Fibroblast of skin of abdomen (primary cell): ENCODE measurements at places on chromosomes 13 and 19.

DNA sequence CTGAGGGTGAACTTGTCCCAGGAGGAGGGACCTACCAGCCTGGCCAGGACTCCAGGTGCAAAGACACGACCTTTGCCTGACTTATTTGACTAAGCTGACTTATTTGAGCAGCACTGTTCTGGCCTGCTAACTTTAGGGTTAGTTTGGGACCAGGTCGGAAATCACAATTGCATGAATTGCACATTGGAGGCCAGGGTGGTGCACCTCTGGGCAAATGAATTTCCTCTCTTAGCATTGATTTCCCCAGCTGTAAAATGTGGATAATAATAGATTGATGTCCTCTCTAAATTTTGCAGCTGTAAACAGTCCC is 1.4 kb upstream of the BST2 start:
- no peak for DNase-seq

- DNase-seq, result no peak
Observed at GRCh38 chr13:21322988-21323387, 136.1 kb downstream of the ZDHHC20 start.

DNA sequence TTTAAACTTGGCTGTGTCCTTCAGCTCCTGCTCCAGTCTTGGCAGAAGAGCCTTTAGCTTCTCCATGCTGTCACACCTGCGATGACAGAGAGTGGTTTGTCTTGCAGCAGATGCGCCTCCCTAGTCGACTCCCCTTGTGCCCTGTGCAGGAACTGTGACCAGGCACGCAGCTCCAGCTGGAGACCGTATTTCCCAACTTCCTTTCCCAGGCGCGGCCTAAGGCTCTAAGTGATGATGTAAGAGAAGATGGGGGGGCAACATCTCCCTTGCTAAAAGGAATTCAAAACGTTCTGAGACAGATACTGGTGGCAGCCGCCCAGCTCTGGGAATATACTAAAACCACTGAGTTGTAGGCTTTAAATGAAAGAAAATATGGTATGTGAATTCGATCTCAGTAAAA is 16.3 kb downstream of the DCUN1D2 start:
- DNase-seq, result peak; percentile 66

DNA sequence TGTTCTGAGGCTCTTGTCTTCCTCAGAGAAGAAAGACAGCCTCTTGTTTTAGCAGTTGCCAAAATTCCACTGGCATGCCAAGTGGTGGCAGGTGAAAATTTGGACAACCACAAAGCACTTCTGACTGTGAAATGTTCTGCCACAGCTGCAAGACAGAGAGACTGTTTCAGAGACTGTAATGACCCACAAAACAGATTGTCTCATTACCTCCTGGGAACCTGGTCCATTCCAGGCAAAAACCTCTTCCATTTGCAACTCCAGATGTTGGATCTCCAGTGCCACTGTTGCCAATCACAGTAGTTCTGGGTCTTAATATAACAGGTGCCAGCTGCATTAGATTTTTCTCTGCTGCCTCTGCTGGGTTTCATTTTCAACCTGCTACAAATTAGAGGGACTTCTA is 911.5 kb downstream of the UQCRFS1 start:
- no peak for DNase-seq

DNA sequence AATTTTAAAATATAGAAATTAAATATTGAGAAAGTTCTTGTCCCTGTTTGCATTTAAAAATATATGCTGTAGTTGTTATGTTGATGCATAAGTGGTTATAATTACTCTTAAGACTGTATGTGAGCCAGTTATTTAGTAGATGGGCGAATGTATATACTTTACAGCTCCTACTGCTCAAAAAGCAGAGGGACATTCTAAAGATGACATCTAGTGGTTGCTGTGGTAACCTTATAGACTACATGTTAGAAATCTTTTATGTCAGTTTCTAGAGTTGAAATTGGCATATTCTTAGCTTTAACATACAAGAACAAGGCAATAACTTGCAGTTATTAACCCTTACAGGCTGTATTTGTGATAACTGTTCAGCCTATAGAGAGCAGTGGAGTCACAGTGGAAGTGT is 160.5 kb downstream of the OLFM4 start:
- DNase-seq, result no peak

- DNase-seq, result no peak
Observed at GRCh38 chr13:34619326-34619725, 322.7 kb upstream of the NBEA start.

DNA sequence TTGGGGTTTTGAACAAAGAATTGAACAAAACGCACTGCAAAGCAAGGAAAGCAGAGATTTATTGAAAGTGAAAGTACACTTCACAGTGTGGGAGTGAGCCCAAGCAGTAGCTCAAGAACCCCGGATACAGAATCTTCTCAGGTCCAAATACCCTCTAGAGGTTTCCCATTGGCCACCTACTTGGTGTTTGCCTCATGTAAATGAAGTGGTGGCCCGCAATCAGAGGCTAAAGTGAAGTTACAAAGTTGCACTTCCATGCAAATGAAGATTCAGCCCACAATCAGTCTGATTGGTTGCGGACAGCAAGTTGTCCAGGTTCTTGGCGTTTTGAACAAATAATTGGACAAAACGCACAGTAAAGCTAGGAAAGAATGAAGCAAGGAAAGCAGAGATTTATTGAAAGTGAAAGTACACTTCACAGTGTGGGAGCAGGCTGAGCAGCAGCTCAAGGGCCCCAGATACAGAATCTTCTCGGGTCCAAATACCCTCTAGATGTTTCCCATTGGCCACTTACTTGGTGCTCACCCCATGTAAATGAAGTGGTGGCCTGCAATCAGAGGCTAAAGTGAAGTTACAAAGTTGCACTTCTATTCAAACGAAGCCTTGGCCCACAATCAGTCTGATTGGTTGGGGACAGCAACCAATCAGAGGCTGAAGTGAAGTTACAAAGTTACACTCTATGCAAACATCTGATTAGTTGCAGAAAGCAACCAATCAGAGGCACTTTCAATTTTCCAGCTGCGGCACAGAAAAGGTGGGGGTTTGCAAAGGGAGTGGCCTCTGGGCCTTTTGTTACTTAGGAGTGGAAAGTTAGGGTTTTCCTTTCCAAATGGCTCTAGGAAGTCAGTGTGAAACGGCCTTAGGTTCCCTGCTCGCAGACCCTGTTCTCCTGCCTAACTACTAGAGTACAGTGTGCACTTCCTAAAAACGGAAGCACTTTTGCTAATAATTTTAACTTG is 4.8 kb upstream of the TM9SF2 start:
- DNase-seq, result peak; percentile 67

GRCh38 chr13:51235756-51236490 is 13.7 kb downstream of the FAM124A start:
- DNase-seq, result no peak

DNA sequence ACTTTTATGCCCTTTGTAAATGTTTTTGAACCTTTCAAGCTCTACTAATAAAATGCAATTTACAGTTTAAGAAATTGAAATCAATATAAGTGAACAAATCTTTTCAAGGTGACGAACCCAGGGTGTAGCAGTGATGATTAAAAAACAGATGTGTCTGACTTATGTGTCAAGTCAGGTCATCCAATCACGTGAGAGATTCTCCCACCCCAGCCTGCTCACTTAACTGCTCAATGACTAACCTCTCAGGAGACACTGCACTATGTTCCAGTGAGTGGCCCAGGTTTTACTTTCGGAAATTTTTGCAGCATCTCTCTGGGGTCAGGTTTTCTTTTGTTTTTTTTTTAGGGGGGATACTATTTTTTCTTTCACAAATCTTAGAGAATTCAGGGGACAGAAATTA is 60.7 kb downstream of the ZNF429 start:
- no peak for DNase-seq

- no peak for DNase-seq
Observed at GRCh38 chr13:73073050-73073449, 14.2 kb downstream of the KLF5 start.

DNA sequence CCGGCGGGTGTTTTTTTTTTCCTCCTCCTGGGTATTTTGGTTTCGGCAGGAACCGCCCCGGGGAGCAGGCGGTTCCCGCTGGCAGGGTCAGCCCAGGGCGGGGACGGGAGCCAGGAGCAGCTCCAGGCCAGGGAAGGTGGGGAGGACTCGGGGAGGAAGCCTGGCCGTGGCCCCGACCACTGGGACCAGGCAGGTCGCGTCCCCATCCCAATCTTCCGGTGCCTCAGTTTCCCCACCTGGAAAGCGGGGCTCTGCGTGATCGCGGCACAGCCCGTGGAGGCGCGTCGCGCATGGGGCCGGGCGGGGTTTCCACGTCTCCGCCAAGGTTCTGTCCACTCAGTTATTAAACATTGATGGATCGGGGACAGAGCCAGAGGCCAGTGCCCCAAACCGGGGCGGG is 34.8 kb downstream of the IL12RB1 start:
- no peak for DNase-seq

DNA sequence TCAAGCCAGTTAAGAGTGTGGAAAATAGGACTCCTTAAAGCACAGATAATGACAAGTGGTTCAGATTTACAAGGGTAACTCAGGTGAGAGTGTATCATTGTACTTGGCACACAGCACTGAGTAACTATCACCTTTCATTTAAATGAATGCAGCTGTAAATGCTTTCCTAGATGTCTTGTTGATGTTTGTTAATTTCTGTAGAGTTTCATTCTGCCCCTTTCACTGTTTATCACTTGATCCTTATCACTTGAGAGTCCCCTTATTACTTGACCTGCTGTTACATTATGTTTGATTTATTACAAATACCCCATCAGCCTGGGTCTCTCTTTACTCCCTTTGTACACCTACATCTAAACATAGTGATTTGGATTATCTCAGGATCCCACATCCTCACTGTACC is 38.1 kb upstream of the ZNF527 start:
- no peak for DNase-seq

DNA sequence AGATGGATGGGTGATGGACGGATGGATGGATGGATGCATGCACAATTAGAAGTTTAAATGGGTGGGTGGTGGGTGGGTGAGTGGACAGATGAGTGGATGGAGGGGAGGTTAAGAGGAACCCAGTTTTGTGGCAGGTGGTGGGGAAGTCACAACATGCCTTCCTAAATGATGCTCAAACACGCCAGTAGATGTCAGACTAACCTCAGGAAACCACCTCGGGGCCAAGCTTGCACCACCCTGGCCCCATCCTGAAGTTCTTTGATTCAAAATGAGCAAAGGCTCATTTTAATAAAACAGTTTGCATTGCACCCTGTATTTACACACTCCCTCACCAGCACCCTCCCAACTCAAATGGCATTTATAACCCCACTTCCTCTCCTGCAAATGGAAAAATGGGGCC is 91.4 kb upstream of the CACNA1A start:
- DNase-seq, result peak; percentile 66

DNA sequence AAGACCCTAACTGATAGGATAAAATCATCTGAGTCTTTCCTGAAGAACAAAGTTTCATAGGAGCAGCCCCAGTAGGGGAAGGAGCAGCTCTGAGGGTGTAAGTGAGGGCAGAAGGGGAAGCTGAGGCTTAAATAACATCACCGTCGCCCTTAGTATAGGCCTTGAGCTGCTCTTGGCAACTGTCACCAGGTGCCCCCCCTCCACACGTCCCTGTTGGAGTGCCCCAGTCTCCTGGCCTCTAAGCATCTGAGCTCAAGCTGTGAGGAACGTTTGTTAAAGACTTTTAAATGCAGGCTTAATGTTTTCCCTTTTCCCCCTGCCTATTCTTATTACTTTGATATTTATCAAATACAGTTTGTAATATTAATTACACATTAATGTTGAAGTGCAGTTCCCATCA is 170.6 kb downstream of the ZIC5 start:
- no peak for DNase-seq

DNA sequence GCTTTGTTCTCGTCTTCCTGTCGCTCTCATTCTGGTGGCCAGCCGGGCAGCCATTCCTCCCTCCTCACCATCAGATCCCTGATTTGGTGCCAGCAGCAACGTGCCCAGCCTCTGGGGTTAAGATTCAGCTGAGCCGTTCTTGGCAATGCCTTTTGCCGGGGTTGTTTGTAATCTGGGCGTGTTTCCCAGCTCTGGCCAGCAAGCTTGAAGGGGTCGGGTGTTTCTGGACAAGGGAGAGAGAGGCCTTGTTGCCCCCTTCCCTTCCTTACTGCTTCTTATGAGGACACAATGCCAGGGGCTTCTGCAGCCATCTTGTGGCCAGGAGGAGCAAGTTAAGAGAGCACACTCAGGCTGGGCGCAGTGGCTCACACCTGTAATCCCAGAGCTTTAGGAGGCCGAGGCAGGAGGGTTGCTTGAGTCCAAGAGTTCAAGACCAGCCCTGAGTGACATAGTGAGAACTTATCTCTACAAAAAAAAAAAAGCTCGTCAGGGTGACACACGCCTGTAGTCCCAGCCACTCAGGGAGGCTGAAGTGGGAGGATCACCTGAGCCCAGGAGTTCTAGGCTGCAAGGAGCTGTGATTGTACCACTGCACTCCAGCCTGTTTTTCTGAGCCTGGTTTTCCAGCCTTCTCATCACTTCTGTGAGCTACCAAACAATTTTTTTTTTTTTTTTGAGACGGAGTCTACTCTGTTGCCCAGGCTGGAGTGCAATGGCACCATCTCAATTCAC is 10.7 kb upstream of the CRTC1 start:
- peak; percentile 31 for DNase-seq

DNA sequence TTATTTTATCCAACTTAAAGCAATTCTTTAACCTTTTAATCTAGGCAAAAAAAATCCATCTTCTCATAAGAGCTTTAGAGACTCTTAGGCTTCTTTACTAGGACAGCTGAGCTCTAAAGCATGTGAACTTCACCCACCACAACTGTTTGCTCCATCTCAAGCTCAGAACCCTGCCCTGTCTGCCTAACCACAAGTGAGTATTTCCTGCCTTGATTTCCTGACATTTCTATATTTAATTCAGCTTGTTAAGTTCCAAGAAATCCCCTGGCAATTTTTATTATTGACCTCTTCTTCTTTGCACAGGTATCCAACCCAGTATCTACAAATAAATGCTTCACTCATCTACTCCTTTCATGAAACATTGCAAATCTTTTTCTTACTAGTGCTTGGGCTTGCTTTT is 21.1 kb upstream of the CEACAM21 start:
- DNase-seq, result no peak

- DNase-seq, result peak; percentile 84
Observed at GRCh38 chr13:109345433-109345941, 440.9 kb downstream of the IRS2 start.

DNA sequence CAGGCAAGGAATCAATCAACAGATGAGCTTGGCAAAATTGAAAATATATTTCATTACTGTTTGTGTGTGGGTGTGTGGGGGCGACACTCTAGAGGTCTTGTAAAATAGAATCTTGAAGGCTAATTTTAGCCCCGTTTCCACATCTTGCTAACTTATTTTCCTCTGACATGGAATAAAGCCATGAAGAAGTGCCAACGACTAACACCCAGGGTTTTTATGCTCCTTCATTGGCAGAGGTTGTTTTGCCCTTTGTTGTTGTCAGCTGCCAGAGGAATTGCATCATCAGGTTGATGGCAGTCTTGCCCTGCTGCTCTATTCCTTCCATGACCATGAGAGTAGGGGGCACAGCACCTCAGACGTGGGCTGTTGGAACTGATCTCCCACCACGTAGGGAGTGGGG is 30.6 kb upstream of the FAM216B start:
- DNase-seq, result no peak

- no peak for DNase-seq
Observed at GRCh38 chr13:105165449-105166125, 1369.9 kb downstream of the EFNB2 start.

DNA sequence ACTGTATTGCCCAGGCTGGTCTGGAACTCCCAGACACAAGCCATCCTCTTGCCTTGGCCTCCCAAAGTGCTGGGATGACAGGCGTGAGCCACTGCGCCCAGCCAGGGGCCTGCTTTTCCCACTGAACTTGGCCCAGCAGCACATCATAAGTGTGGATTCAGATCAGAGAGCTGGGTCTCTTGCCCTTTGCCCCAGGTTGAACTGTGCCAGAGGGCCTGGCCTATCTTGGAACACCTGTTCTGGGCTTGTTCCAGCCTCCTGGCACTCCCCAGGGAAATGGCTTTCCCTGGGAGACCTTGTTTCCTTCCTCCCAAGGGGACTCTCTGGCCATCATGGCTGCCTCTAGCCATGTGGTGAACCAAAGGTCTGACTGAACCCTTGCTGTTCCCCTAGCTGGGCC is 3.4 kb downstream of the CC2D1A start:
- no peak for DNase-seq
